Lower leg skin (tissue), 4 donors: ENCODE measurements at places on chromosomes 3 and 15.

- DNase-seq = no peak
These were observed 104.8 kb upstream of the PPP2R3A start for GRCh38 chr3:135860761-135861160.

- DNase-seq = peak; percentile 0
These were observed 37.8 kb downstream of the KY start for GRCh38 chr3:134613006-134613520.

GRCh38 chr3:24296441-24297205 lies 198.0 kb downstream of the THRB start:
- no peak for DNase-seq

DNA sequence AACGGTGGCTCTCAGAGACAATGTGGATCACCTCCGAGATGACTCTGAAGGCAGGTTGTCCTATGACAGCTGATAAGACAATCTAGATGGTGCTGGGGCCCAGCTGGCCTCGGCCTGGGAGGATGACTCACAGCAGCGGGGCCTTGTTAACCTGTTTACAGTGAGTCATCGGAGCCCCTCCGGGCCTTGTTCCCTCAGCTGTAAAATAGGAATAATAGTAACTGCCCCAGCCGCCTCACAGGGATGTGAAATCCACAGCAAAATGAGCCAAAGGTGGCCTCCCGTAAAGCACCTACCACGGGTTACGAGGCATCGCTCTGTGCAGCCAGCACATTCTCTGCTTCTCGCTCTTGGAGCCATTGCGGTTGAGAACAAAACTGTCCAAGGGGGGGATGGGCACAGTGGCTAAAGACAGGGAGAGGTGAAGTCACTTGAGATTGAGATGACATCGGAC lies 88.6 kb upstream of the RASGRF1 start:
- no peak for DNase-seq

DNA sequence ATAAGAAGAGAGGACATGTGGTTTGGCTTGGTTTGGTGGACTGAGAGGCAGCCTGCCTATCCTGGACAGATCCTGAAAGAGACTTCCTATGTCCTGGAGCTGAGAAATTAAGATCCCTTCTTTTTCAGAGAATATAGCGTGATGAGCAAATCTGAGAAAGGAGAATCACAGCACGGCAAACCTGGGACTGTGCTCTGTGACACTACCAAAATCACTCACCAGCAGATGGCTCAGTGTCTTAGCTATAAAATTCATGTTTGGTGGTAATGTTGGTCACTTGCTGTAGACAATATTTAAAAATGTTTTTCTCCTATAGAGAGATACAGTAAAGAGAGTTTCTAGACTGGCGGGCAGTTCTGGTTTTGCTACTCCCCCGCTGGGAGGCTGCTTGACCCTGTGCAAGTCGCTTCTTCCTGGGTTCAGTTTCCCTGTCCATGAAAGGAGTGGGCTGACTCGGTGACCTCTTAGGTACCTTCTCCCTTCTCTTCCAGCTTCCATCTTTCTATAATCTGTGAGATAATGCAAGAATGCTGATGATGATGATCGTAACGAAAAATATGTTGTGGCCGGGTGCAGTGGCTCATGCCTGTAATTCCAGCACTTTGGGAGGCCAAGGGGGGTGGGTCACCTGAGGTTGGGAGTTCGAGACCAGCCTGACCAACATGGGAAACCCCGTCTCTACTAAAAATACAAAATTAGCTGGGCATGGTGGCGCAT lies 7.6 kb upstream of the HES1 start:
- no peak for DNase-seq

DNA sequence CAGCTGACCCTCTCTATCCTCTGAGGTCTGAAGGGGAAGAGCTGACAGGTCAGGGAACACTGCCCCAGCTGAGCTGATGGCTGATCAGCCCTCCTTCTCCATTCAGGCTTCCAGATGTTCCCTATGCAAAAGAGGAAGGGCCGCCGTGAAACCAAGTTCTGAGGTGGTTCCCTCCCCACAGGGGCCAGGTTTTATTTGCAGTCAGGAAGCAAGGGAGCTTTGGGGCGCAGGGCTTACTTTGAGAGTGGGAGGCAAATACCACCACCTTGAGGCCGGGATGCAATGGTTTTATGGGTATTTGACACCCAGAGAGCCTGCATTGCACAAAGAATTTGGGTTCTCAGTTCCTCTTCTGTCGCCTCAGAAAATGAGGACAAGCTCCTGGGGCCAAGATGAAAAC lies 186.9 kb downstream of the ARRDC4 start:
- DNase-seq = no peak

GRCh38 chr3:182305881-182306665 lies 487.2 kb upstream of the ATP11B start:
- no peak for DNase-seq

DNA sequence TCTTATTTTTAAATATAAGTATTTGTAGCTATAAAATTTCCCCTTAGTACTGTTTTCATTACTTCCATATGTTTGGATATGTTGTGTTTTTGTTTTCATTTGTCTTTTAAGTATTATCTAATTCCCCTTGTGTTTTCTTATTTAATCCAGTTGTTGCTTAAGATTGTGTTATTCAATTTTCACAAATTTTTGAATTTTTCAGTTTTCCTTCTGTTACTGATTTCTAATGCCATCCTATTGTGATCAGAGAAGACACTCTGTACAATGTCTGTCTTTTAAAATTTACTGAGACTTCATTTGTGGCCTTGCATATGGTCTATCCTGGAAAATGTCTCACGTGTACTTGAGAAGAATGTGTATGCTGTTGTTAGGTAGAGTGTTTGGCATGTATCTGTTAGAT lies 795.6 kb upstream of the CFAP20DC start:
- DNase-seq = no peak

DNA sequence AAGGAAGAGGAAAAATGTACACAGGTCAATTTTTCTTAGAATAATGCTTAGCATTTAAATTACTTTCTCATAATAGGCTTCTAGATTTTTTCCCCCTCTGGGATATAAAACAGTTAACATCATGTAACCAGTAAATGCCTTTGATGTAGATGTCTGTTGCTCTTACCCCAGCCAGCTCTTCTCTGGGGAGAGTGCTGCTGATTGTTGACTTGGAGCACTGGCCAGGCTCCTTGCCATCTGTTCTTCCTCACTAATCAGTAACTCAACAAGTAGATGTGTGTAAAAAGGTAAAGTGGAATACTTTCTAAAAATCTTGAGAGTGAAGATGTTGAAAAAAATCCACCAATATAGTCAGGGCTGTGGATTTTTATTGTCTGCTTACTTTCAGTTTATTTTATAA lies 42.2 kb downstream of the RIOX2 start:
- DNase-seq = no peak

- DNase-seq = no peak
These were observed 516.6 kb downstream of the CADM2 start for GRCh38 chr3:85475346-85475745.

DNA sequence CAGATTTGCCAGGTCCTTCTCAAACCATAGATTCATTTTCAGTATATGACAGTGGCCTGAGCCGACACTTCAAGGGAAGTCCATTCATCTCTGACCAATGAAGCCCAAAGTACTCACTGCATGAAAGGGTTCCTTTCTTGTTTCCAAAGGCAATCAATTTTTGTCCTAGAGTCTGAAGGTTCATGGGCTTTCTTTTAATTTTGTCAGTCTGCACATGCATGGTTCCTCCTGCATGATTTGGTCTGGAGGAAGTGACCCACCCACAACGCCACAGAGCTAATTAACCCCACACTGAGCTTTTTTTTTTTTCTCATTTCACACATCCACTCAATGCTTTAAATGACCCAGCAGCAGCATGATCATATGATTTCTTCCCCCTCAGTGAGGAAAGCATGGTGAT lies 216.4 kb downstream of the TIGIT start:
- no peak for DNase-seq

GRCh38 chr3:73026111-73026759 lies 29.6 kb downstream of the PPP4R2 start:
- DNase-seq = no peak

DNA sequence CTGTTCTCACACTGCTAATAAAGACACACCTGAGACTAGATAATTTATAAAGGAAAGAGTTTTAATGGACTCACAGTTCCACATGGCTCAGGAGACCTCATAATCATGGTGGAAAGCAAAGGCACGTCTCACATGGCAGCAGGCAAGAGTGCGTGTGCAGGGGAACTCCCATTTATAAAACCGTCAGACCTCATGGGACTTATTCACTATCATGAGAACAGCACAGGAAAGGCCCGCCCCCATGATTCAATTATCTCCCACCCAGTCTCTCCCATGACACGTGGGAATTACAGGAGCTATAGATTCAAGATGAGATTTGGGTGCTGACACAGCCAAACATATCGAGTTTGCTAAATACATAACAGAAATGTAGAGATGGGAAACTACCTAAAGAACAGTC lies 39.5 kb upstream of the DGKG start:
- peak; percentile 20 for DNase-seq

- no peak for DNase-seq
These were observed 70.6 kb downstream of the BDH1 start for GRCh38 chr3:197485143-197485542.

DNA sequence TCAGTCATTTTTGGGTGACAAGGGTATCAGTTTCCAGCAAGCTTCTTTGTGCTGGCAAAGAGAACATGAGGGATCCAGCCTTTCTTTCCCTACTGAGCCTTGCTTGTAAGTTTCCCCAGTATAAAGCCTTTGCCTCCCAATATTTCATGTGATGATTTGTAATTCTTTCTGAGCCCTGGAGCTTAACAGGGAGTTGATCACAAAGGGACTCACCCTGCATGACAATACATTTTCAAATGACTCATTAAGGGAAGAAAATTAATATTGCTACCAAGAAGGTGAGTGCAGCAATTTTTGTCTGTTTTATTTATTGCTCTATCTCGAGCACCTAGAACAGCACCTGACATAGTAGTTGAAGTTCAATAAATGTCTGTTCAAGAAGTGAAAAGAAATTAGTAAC lies 27.7 kb downstream of the OXSM start:
- no peak for DNase-seq

- no peak for DNase-seq
These were observed 57.0 kb downstream of the SRGAP3 start for GRCh38 chr3:9192248-9193025.

- DNase-seq = no peak
These were observed 410.6 kb upstream of the ADAMTS9 start for GRCh38 chr3:65098400-65098799.

DNA sequence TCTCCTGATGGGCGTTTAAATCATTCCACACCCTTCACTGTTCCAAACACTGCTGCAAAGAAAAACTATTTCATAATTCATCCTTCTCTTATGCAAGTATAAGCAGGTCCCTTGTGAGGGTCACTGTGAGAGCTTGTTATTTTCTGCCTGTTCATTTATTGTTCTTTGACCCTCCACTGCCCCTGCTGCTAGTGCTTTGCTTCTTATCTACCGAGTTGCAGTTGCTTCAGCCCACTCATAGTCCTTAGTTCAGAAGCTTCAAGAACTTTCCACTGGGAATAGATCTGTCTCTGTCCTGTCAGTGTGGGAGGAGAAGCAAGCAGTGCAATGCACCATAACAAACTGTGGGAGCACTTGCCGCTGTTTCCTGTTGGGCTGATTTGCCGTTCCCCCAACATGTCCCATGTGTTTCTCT lies 39.8 kb downstream of the RIOX2 start:
- DNase-seq = no peak

DNA sequence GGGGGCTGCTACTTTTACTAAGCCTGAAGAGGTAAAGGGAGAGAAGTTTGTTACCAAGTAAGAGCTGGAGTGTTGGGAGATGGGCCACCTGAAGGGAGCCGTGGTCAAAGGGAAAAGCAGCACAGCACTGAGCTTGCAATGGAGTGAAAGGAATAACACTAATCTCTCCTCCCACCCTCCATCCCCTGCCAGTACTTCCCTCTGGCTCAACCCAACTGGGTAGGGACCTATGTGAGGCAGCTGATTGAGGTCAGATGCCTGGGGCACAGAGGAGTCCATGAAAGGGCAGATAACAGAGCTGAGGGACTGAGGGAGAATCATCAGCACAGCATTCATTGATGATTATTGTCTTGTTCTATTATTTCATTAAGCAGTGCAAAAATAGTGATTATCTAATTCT lies 212.4 kb upstream of the TBC1D5 start:
- DNase-seq = no peak

DNA sequence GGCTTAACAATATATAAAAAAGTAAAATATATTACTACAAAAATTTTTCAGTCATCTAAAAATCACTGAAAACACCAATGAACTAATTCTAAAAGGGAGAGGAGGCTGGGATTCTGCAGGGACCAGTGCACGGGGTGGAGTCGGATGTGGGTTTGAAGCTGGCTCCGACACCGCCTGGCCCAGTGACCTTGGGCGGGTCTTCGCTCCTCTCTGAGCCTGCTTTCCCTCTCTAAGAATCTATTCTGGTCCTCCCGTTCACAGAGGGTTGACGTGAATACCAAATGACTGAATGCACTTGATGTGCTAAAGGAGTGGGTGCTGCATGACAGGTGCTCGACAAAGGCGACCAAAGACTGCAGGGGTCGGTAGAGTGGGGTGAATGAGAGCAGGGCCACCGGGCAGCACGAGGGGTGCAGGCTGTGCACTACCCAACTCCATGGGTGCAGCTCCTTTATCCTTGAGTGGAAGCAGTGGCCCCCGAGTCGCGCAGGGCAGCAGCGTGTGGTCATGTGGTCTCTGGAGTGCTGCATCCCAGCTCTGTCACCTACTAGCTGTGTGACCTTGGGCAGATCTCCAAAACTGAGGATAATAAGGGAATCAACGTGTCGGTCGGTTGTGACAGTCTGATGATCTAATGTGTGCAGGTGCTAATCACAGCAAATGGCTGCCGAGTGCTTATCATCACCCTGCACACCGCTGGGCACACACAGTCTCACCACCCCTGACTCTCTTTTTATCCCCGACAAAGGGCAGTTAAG lies 8.6 kb upstream of the IQSEC1 start:
- DNase-seq = no peak

DNA sequence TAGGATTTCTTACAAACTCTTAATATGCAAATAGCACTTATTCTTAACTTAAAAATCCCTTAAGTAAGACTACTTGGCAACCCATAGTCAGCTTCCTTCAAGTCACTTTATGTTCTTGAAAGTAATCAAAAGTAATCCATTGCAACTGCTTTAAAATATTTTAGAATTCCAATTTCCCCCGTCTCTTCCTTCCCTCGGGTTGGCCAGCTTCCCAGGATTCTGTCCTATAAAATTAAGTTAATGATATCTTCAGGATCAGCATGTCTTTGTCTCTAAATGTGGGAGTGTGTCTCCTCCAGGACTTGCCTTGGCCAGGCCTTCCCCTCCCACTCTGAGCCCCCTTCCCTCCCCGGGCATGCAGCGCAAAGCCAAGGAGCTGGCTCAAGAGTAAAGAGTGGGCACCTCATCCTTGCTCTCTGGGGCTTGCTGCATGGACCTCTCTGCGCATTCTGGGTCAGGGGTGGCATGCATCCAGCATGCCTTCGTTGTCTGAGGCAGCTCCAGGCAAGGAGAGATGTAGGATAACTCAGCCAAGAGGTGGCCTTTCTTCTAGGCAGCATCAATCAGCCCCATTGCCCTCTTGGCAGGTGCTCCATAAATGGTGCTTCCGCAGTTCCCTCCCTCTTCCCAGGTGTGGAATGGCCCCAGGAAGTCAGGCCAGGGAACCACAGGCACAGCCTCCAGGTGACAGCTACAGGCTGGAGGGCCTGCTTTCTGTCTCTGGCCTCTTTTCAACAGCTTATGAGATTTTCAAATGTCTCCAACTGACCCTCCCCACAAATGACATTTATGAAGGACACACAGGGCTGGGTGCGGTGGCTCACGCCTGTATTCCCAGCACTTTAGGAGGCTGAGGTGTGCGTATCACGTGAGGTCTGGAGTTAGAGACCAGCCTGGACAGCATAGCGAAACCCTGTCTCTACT lies 108.7 kb upstream of the ALDH1A3 start:
- no peak for DNase-seq
